ENCODE measurements at places on chromosomes 1 and 21.

DNA sequence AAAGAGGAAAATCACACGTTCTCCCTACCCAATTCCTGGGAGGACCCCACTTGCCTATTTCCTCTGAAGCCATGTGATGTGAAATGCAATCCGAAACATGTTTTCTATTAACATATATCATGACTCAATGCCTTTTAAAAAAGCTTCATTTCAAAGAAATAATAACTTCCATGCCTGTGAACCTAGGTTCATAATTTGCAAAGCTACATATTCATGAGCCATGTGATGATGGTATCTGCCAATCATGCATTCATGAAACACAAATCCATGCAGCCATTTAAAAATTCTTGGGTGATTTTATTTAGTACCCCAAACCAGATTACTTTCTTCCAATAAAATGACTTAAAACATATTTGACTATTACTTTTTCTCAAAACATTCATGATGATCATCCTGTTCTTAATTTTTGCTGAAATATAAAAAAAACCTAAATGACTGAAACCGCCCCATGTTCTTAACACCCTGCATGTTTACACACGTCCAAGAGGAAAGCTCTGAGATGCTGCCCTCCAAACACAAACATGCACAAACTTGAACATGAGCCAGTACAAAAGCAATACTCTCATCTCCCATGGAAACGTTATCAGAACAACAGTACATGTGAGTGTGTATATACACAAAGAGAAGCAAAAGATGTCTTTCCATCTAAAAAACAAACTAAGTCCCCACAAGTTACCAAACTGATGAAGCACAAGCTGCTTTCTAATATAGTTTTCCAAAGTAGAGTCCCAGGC is 140.1 kb downstream of the TGFBR3 start:
- DNase-seq = no peak

DNA sequence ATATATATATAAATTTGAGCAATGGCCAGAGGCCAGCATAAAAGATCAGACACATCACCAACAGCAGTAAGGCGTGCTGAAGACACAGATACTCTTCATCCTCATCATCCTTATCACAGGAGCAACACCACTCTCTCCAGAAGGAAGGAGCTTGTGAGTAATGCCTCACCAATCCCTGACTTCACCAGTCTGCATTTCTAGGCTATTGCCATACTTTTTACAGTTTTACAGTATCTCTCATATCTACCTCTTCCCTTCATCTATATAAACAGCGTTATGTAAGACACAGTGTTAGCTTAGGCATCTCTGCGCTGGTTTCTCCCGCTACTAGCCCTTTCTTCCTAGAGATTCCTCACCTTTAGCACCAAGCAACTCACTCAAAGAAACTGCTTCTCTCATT is 2.4 kb upstream of the ABL2 start:
- DNase-seq = no peak

DNA sequence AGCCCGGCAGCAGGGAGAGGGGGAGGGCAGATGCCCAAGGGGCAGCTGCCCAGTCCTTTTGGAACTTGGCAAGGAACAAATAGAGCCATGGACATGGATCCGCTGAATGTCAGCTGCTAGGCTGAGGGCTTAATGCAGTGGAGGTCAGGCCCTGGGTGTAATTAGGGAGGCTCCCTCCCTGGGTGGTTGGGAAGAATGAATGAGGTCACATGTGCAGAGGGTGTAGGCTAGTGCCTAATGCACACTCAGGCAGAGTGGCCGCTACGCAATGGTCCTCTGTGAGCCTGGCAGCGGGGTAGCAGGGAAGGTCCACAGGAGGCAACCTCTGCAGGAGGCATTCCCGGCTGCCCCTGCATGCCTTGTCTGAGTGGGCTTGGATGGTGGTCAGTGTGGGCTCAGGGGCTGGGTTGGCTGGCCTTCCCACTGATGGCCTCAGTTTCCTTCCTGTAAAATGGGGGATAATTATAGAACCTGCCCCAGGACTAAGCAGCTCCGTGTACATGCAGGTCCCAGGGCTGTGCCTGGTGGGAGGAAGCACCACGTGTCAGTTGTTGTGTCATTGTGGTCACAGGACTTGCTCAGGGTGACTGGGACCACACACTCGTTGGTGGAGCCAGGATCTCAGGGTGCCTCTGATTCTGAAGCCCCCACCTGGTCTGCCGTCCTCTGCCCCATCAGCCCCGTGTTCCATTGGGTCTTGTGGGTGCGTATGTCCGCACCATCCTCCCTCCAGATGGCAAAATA is 81.6 kb upstream of the ACTL8 start:
- no peak for DNase-seq

GRCh38 chr1:211935448-211935970 is 99.8 kb downstream of the INTS7 start:
- no peak for DNase-seq

DNA sequence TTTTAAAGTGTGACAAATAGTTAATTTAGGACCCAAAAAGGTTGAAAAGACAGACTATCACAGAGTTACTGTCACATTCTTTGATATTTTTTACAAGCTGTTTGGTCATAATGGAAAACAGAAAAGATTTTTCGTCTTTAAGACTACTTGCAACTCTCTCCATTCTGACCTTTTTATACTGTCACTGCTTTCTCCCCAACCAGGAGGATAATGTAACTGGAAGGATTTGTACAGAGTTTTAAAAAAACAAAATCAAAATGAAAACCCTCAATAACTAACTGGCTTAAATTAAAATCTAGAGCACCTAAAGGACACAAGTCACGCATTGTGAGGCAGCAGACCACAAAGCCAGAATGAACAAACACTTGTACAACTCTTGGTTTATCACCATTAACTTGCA is 257.7 kb downstream of the FAF1 start:
- no peak for DNase-seq

DNA sequence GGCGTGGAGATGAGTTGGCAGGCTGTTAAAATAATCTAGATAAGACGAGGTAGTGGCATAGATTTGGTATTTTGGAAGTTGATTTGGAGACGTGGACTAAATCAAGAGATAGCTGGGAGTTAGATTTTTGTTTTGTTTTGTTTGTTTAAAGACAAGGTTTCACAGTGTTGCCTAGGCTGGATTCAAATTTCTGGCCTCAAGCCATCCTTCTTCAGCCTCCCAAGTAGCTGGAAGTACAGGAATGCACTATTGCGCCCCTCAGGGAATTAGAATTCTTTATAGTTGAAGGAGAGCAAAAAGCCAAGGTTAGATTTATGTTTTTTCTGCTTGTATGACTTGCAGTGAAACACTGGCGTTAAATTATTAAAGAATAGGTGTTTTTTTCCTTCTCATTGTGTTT is 22.3 kb upstream of the SNRPE start:
- DNase-seq = no peak

- no peak for DNase-seq
Measured at GRCh38 chr1:119715542-119715941, 3.8 kb downstream of the PHGDH start.
